T-helper 22 cell (primary cell): ENCODE measurements at places on chromosomes 11 and 22.

- no peak for DNase-seq
Measured at GRCh38 chr11:17350455-17351171, 987 bp upstream of the NCR3LG1 start.

DNA sequence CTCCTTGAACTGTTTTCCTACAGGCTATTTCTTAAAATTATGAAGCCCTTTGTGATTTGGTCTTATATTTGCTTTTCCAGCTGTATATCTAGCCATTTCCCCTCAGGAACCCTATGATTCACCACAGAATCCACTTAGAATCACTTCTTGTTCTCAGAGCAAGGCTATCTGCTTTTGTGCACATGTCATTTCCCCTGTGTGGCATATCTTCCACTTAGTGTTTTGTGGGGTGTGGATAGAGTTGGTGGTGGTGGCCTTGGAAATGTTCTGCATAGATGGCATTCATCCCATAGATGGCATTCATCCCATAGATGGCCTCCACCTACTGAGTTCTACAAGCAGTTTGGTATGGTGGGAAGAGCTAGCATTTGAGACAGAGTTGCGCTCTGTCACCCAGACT lies 44.7 kb downstream of the SWAP70 start:
- no peak for DNase-seq

GRCh38 chr11:114291381-114291780 lies 4.8 kb upstream of the NNMT start:
- no peak for DNase-seq

GRCh38 chr22:37818409-37819104 lies 4.6 kb upstream of the GALR3 start:
- DNase-seq, result peak; percentile 40

GRCh38 chr11:133040289-133040900 lies 491.9 kb downstream of the OPCML start:
- no peak for DNase-seq

- DNase-seq, result no peak
Measured at GRCh38 chr22:47839595-47840227, 1077.3 kb downstream of the TBC1D22A start.

DNA sequence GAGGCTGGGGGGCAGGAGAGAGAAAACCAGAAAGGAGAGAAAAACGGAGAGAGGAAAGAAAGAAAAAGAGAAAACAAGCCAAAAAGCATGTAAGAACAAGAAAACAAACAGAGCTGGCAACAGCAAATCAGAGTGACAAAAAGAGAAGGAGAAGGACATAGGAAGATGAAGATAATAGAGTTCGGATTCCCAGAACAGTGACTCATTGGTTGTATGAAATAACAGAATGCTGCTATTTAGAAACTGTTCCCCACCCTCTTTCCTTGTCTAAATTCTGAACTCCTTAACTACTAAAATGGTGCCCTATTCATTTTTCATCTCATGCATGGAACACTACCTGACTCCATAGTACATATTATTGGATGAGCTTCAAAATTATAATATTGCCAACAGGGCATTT lies 317.4 kb downstream of the C11orf87 start:
- DNase-seq, result no peak

DNA sequence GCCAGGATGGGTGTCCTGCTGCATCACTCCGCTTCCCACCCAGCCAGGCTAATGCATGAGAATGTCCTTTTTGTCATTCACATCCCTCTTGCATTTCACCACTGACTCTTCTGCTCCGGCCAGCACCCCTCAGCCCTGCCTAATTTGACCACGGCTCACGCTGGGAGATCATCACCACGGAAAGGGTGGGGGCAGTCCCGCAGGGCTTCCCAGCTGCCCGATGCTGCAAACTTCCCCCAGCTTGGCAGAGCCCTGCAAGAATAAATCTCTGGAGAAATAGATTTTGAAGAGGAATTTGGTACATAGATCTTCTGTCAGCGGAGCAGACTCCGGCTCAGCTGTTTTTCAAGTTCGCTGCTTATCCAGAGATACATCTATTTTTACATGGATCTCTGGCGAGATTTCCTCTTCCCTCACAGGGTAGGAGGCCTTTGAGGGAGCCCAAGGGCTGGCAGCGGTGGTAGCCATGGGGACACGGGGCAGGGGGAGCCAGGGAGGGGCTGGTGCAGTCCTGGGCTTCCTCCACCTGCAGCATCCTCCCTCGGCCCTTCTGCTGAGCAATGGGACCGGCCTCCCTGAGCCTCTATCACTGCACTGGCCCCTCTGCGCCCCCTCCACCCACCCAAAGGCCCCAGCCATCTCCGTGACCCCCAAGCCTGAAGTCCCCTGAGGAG lies 62.6 kb downstream of the BUD13 start:
- DNase-seq, result no peak

DNA sequence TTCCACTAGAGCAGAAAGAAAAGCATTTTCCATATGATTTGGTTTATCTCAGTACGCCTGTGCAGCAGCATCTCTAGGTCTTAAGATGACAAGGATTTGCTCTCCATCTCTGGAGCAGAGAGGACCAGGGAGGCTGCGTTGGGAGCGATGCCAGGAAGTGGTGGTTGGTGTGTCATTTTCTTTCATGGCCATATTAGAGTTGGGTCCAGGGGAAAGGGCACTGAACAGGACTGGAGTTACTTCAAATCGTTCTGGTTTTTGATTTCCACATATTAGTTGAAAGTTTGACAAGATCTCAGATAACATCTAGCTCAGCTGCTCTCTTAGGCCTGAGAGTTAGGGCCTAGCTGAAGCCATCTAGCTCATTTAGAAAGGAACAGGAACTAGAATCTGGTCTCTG lies 157.7 kb downstream of the ADAMTS15 start:
- no peak for DNase-seq

DNA sequence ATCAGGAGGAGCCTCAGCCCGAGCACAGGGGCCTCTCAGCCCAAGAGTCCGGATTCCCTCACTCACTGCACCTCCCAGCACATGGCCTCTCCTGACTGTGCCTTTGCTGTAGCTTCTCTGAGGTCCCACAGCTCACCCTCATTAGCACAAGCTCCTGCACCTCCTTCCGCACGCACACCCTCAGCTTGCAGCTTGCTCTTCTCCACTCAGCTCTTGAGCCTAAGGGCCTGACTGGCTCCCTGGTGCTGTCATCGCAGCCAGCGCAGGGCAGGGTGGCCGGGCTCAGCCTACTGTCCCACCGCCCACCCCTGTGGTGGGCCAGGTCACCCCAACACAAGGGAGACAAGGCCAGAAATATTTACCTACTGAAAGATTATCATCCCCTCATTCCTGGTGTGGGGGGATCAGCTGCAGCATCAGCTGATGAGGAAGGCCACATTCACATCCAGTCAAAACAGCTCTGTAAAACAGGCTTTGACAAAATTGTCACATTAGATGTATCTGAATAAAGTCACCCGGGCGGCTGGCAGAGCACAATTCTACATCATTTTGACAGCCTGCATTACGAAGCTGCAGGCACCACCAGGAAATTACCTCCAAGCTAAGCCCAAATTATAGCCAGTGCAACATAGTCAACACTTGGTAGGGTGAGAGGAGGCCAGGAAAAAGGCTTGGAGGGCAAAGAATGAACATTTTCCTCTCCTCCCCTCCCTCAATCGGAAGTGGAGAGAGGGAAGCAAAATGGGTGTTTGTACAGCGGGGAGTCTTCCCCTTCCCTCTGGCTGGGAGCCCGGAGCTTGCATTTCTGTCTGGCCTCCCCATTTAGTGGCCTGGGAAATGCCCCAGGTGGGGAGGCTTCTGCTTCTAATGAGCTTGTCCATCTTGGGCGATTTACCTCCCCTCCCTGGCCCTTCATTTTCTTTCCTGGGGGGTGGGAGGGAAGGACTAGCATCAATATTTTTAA lies 29.5 kb upstream of the IGSF9B start:
- DNase-seq, result no peak

GRCh38 chr11:27028561-27028965 lies 12.1 kb upstream of the BBOX1 start:
- DNase-seq, result no peak

- no peak for DNase-seq
Measured at GRCh38 chr11:32820497-32820896, 9.2 kb upstream of the PRRG4 start.

- DNase-seq, result no peak
Measured at GRCh38 chr11:15629690-15630321, 515.1 kb downstream of the INSC start.

DNA sequence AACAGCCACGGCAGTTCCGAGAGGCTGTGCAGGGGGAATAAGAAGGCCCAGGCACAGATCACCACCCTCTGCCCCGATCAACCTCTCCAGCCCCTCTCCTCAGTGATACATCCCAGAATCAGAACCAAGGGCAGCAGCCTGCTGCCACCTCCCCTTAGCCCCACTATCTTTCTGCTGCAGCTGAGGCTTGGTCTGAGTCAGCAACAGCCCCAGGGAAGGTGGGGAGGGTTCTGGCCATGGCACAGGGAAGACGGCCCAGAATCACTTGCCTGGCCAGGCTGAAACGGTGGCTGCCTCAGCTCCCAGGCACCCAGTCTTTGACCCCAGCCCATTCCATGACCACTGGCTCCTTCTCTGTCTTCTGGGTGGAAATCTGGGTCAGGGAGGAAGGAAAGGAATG lies 2.3 kb downstream of the CHID1 start:
- DNase-seq, result no peak

DNA sequence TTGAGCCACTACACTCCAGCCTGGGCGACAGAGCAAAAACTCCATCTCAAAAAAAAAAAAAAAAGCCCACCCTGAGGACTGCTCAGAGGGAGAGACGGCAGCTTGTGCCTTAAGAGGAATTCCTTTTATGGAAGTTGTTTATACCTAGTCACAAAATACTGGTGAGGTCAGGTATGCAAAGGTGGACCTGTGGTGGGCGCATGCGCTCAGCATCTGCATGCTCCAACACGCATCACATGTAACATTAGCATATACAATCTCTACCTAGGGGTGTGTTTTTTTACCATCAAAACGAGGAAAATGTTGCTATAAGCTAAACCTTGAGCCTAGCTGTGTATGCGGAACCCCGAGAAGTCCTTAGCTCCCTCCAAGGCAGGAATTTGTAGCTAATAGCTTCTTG lies 6.8 kb upstream of the SART1 start:
- no peak for DNase-seq

GRCh38 chr11:38971141-38971540 lies 2373.1 kb upstream of the RAG2 start:
- DNase-seq, result no peak

GRCh38 chr11:99781074-99781473 lies 760.3 kb downstream of the CNTN5 start:
- DNase-seq, result no peak

DNA sequence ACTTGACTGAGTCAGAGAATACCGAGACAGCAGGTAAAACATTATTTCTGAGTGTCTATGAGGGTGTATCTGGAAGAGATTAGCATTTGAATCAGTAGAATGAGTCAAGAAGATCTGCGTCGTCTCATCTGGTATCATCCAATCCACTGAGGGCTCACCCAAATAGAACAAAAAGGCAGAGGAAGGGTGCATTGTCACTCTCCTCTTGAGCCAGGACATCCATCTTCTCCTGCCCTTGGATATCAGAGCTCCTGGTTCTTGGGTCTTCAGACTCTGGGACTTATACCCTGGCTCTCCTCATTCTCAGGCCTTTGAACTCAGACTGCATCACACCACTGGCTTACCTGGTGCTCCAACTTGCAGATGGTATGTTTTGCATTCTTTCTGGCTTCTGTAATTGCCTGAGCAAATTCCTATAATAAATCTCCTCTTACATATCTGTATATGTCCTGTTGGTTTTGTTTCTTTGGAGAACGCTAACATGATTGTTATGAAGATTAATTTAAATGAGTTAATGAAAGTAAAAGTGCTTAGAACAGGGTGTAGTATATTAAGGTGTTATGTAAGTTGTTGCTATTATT lies 49.3 kb downstream of the ME3 start:
- DNase-seq, result no peak

GRCh38 chr11:44634401-44635281 lies 69.2 kb downstream of the CD82 start:
- no peak for DNase-seq

DNA sequence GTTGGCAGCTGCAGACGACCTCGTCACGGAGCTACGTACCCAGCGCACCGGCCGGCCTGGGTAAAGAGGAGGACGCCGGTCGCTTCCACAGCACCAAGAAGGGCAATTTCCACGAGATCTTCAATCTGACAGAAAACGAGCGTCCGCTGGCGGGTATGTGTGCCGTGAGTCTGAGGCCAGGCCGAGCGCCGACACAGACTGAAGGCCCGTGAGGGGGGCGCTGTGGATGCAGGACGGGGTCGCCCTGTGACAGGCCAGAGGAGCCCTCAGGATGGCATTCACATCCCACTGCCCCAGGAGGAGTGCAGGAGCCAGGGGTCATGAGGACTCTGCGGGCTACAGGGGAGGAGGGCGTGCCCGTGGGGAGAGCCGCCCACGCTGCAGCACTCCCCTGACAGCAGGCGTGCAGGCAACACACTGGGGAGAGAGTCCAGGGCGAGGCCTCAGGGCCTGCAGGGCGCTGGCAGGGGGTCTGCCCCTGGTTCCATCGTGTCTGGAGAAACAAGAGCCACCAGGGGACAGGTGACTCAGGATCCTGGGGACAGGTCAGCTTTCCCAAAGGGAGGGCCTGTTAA lies 53.6 kb downstream of the GRAMD4 start:
- DNase-seq, result no peak

- peak; percentile 54 for DNase-seq
Measured at GRCh38 chr11:3824714-3825472, 15.9 kb downstream of the RHOG start.

DNA sequence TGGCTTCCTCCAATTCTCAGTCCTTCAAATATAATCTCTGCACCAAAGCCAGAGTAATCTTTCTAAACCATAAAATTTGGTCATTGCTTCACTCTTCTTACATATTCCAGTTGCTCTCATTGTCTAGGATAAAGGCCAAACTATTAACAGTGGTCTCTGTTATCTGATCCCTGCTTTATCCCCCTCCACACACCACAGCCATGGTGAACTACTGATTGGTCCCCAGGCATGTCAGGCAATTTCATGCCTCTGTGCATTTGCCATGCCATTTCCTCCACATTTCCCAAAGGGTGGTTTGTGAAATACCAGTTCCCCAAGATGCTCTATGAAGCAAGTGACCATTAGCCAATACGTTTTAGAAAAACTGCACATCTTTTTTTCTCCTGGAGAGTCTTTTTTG lies 97.0 kb downstream of the FAM181B start:
- DNase-seq, result no peak

DNA sequence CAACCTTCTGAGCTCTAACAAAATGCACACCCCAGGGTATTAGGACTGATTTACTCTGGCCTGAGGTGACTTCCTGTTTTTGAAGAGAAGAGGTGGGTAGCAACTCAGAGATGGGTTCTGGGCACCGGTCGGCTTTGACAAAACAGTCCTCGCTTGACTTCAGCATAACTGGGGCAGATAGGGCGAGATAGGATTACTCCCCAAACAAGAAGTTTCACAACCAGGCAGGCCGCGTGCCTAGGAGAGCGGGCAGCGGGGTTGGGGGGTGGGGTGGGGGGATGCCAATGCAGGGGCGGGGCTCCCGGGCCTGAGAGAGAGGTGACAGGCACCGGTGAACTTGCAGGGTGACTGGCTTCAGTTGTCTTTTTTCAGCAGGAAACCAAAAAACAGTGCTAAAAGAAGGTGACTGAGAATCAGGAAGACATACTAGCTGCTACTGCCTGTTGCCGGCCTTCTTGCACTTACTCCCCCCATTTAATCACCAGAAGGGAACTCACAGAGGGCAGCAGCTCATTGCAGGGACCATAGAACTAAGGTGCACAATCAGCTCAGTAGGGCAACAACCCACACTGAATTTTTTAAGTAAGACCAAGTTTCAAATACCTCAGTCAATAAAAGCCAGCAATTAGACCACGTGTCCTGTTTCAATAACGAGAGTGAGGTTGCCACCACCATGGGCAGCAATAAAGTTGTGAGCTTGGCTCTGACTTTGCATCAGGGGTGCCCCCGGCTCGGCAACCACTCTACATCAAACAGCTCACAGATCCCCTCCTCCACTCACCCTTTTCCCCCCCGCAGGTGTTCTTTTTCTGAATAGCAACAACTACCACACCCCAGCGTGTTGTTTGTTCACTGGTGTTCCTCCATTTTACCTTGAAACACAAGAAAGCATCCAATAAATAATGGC lies 37.2 kb upstream of the ETS1 start:
- DNase-seq, result peak; percentile 68
